ENCODE measurements at places on chromosomes 16 and 17. TPM values are rescaled to one million over a fixed set of nuclear protein-coding genes. Genes with fewer than 3 reads are reported as not detected.

Gene UMOD
- not detected for total RNA-seq

Gene CDRT15L2
- 1.0 TPM for total RNA-seq

DNA sequence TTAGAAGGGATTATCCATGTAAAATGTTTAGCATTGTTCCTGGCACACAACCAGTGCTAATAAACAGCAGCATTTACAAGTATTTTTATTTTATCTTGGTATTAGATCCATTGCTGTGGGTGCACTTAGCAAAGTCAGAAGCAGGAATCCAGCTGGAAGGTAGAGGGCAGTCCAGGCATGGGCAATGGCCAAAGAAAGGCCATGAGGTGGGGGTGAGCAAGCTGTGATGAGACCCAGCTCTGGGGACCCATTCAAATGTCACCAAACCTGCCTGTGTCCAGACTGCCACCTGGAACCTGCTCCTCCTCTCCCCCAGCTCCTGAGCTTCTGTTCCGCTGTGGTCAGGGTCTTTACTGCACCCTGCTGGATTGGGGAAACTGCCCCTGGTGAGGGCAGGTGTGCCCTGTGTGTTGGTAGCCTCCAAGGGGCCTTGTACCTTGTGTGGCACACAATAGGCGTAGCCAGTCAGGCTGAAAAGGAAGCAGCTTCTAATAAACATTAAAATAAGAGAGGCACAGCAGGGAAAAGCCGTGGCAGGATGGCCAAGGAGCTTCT is 118.0 kb upstream of the CRHR1 start:
- no peak for DNase-seq

DNA sequence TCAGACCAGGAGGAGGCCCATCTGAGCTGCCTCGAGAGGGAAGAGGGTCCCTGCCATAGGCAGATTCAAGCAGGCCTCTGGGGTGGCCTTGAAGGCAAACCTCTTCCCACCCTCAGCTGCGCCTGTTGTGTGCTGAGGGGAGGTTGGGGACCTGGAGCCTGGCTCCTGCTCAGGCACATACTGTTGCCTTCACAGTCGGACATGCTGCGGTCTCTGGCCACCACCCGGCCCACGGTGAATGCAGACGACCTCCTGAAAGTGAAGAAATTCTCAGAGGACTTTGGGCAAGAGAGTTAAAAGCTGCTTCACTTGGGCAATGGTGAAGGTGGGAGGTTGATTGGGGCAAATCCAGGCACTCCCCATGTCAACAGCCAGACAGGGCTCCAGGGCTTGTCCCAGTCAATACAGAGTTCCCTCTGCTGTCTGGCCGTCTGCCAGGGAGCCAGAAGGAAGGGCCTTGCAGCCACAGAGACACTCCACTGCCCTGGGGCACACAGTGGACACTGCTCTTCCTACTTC is 6.3 kb downstream of the PDF start:
- no peak for DNase-seq

GRCh38 chr17:65888649-65889048 is 303.3 kb downstream of the CEP112 start:
- DNase-seq = no peak

GRCh38 chr16:544517-544916 is 15.7 kb upstream of the PRR35 start:
- no peak for DNase-seq

DNA sequence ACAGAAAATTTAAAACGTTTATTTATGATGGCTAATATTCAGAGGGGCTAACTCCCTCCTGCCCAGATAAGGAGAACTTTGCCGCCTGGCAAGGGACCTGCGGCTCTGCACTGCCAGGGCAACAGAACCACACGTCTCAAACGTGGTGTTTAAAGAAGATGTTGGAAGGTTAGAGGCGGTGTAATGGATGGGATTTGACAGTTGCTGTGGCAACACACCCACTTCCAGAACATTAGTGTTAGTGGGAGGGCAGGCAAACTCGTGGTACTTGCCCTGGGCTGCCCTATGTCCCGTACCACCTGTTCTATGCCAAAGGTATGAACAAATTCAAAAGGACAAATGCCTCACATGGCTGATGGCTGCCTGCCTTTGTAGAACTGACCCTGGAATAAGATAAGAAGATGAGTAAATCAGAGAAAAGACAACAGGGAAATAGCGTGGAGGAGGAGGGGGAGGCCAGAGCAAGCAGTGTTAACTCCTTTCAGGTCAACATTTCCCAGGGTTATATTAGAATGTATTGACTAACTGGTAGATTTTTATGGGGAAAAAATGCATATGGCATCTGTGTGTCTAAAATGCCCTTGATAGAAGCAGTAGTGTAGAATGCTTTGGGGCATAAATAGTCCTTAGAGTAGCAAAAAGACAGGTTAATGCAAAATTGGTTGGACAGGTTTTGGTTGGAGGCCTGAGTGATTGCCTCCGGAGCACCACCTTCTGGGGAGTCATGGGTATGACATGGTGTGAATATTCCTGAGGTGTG is 30.8 kb downstream of the HLF start:
- no peak for DNase-seq

Data from suprapubic skin (tissue), 4 donors.